Neuronal stem cell (in vitro differentiated cells): ENCODE measurements at places on chromosomes 11 and 22.

GRCh38 chr11:92236856-92237255, 12.2 kb downstream of the FAT3 start:
- no peak for DNase-seq

GRCh38 chr11:15819679-15820286, 536.6 kb downstream of the SOX6 start:
- no peak for DNase-seq

DNA sequence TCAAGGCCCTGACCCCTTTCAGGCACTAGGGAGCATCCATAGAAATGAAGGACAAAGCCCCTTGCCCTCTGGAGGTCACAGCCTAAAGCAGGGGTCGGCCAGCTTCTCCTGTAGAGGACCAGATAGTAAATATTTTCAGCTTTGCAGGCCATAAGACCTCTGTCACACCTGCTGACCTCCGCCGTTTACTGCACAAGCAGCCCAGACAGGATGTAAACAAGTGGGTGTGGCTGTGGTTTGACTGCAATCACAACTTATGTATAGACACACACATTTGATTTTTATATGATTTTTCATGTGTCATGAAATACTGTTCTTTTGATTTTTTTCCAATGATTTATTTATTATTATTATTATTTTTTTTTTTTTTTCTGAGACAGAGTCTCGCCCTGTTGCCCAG, 34.3 kb downstream of the KIAA1671 start:
- DNase-seq = no peak

GRCh38 chr11:46198245-46199240, 77.3 kb upstream of the PHF21A start:
- no peak for DNase-seq

- DNase-seq = no peak
These were observed 32.7 kb upstream of the DDX10 start for GRCh38 chr11:108632041-108632704.

GRCh38 chr11:43918662-43919061, 23.8 kb upstream of the C11orf96 start:
- no peak for DNase-seq

- DNase-seq = no peak
These were observed 775 bp downstream of the FAM181B start for GRCh38 chr11:82732734-82733443.

- no peak for DNase-seq
These were observed 48.5 kb downstream of the MS4A13 start for GRCh38 chr11:60563553-60564235.

GRCh38 chr11:119676461-119677020, 52.5 kb downstream of the NECTIN1 start:
- no peak for DNase-seq

GRCh38 chr11:21403069-21403468, 733.7 kb downstream of the NELL1 start:
- no peak for DNase-seq

GRCh38 chr11:71563406-71563805, 2.0 kb upstream of the KRTAP5-10 start:
- peak; percentile 35 for DNase-seq

GRCh38 chr11:75421035-75421602, 11.9 kb downstream of the KLHL35 start:
- DNase-seq = no peak

GRCh38 chr22:36411589-36412258, 24.0 kb upstream of the MYH9 start:
- DNase-seq = no peak

GRCh38 chr22:40031766-40032470, 37.2 kb downstream of the FAM83F start:
- no peak for DNase-seq

DNA sequence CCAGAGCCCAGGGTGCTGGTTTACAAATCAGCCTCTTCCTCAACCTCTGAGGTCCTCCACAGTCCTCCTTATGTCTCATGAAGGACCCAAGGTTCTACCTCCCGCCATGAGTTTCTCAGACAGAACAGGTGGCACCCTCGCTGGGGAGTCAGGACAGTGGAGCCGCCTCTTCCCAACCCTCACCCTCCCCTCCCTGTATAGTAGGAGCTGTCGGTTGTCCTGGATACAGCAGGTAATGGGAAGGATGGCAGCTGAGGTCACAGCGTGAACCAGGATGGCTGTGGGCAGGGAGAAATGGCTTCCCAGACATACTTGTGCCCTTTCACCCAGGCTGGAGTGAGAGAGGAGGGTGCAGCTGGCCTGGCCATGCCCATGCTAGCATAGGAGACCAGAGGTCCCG, 134.6 kb downstream of the CHST1 start:
- DNase-seq = no peak

GRCh38 chr11:33376331-33377310, 119.4 kb downstream of the HIPK3 start:
- DNase-seq = peak; percentile 11

- no peak for DNase-seq
These were observed 2.3 kb downstream of the PTPRCAP start for GRCh38 chr11:67435031-67435726.

- DNase-seq = no peak
These were observed 268.2 kb downstream of the FAM181B start for GRCh38 chr11:82465481-82465880.

DNA sequence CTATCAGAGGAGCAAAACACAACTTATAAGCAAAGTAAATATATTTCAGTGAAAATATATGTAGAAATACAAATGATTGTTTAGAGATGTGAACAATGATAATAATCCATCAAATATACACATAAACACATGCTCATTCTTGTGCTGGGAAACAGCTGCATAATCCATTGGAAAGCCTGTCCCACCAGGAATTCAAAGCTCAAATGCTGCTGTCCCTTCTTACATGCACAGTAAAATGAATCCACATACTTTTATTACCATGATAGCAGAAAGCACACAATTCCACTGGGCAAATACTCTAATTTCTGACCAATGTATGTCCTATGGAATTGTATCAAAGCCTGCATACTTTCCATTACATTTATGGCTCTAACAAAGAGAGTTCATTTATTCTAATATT, 44.5 kb downstream of the SOX6 start:
- no peak for DNase-seq

DNA sequence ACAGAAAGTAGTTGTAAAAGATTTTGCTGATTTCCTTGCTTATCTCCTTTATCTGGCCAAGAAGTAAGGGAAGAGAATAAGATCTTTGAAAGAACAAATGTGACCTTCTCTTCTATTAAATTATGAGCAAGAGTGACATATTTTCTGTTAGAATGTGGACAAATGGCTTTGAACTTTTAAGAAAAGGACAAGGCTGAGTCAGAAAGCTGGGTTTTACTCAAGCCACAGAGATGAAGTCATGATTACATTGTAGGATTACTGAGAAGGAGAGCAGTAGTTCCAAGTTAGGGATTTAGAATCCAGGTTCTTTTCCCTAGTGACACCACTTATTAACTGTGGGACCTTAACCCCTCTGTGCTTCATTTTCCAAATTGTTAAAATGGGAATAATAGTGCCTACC, 13.5 kb downstream of the CCDC90B start:
- DNase-seq = no peak

GRCh38 chr11:86978247-86978646, 23.1 kb upstream of the FZD4 start:
- DNase-seq = no peak

- DNase-seq = peak; percentile 48
These were observed 753 bp upstream of the PPARA start for GRCh38 chr22:46149512-46150033.

- no peak for DNase-seq
These were observed 7.8 kb upstream of the TMEM216 start for GRCh38 chr11:61384271-61385242.

- no peak for DNase-seq
These were observed 22.9 kb downstream of the GUCD1 start for GRCh38 chr22:24532075-24532474.

- DNase-seq = peak; percentile 81
These were observed 57.0 kb downstream of the LRRC74B start for GRCh38 chr22:21102659-21103267.

GRCh38 chr11:19679952-19680828, 32.4 kb upstream of the NAV2 start:
- no peak for DNase-seq

GRCh38 chr22:37237371-37238268, 6.4 kb downstream of the RAC2 start:
- no peak for DNase-seq

- no peak for DNase-seq
These were observed 1.1 kb upstream of the CRY2 start for GRCh38 chr11:45846174-45846675.

DNA sequence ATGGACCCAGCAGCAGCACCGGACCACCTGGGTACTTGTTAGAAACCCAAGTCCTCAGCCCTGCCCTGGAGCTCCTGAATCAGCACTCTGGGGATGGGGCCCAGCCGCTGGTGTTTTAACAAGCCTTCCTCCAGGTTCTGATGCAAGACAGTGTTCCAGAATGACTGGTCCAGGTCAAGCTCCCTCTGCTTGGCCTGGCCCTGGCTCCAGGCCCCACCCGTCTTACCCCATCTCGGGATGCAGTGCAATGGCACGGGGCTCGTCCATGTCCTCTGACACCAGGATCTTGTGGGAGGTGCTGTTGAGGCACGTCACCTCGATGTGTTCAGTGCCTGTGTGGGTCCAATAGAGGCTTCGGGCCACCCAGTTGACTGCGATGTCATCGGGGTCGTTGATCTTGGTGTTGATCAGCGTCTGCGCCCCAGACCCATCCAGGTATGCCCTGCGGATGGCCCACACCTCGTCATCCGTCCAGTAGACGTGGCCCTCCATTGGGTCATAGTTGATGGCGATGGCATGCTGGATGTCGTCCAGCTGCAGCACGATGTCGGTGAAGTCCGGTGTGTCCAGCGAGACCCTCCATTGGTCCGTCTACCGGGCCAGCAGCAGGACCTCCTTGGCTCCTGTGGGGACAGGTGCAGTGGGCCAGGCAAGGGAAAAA, 140.3 kb downstream of the CRYBB2 start:
- no peak for DNase-seq

- no peak for DNase-seq
These were observed 19.1 kb downstream of the TNRC6B start for GRCh38 chr22:40196628-40197360.

DNA sequence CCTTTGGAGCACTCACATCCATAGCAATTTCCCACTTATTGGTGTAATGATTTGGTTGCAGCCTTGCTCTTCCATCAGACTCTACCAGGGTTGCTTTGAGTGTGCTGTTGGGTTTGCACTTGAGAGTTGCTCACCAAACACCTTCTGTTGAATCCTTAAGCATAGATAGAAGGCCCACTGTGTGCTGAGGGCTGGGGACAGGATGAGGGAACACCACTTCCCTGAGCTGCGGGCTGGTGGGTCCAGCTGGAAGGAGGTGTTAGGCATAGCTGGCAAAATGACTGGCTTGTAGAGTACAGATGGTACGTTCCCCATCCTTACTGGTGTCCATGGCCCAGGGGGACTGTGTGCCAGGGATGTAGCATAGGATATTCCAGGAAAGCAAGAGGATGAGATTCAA, 3.9 kb downstream of the PRDM11 start:
- no peak for DNase-seq

- no peak for DNase-seq
These were observed 9.4 kb downstream of the OR5B21 start for GRCh38 chr11:58498464-58498863.

- no peak for DNase-seq
These were observed 70.6 kb downstream of the PRMT3 start for GRCh38 chr11:20457934-20458680.
